Stimulated activated CD4-positive, alpha-beta T cell treated with anti-CD3 and anti-CD28 coated beads, Interleukin-4, amount 100 ng/mL, for 48 hours (primary cell): ENCODE measurements at places on chromosomes 5 and 9.

GRCh38 chr5:50576686-50577256 lies 89.7 kb upstream of the PARP8 start:
- DNase-seq: no peak

DNA sequence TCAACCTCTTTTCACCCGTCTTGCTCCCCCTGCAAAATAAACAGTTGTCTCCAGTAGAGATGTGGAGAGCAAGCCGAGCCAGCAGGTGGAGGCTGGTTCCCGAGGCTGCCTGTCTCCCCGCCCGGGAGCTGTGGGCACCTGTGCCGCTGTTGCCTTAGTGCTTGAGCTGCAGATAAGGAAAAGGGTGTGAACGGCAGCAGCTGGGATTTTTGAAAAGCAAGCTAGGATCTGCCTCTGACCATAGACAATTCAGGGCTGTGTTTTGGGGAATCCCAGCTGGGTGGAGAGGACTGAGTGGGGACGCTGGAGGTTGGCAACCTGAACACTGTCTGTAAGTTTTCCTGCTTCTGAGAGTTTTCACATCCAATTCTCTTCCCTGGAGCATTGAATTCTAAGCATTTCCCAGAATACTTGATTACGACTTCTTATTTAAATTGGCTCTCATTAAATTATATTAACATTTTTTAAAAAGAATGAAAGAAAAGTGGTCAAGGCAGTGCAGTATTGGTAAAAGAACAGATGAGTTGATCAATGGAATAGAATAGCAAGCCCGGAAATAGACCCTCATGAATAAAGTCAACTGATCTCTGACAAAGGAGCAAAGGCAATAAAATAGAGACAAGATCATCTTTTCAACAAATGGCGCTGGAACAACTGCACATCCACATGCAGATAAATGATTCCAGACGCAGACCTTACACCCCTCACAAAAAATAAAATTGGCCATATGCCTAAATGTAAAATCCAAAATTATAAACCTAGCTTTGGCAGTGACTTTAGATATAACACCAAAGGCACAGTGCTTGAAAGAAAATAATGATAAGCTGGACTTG lies 9.7 kb downstream of the WNK2 start:
- DNase-seq: no peak

DNA sequence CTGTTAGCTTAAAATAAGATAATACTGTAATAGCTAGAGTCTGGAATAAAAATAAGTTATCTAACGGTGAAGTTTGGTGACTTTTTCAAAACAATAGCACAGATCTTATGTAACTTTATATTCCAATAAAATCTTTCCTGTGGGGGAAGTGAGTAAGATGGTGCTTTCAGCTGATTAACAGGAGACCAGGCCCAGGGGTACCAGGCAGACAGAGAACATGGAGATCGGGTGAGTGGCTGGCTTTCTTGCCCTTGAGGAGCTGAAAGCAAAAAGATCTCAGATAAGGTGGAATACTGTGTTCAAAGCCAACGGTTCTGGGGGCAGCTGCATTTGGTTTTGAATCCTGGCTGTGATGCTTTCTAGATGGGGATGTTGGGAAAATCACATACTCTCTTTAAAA lies 61.3 kb downstream of the MAT2B start:
- no peak for DNase-seq

GRCh38 chr5:86565197-86565789 lies 52.4 kb upstream of the COX7C start:
- no peak for DNase-seq

GRCh38 chr5:122367456-122367855 lies 55.4 kb downstream of the SNCAIP start:
- no peak for DNase-seq

GRCh38 chr5:33468775-33469435 lies 28.1 kb downstream of the TARS1 start:
- no peak for DNase-seq
